GM20000 (cell line): ENCODE measurements at places on chromosomes 12 and 14.
A peak's percentile ranks its signal among the peaks of the same experiment; 100 is the strongest.

DNA sequence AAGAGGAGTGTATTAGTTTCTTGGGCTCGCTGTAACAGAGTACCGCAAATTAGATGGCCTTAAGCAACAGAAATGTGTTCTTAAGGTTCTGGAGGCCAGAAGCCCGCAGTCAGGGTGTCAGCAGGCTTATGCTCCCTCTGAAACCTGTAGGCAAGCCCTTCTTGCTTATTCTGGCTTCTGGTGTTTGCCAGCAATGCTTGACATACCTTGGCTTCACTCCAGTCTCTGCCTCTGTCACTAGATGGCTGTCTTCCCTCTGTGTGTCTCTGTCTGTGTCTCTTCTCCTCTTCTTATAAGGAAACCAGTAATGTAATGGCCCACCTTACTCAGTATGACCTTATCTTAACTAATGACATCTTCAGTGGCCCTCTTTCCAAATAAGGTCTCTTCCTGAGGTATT is 85.1 kb downstream of the DERA start:
- no peak for DNase-seq

- no peak for DNase-seq
Observed at GRCh38 chr12:52899338-52900035, 5.4 kb downstream of the KRT8 start.

- no peak for DNase-seq
Observed at GRCh38 chr12:47034661-47035060, 44.8 kb upstream of the PCED1B start.

GRCh38 chr14:69300601-69301221 is 40.8 kb downstream of the GALNT16 start:
- DNase-seq, result no peak

DNA sequence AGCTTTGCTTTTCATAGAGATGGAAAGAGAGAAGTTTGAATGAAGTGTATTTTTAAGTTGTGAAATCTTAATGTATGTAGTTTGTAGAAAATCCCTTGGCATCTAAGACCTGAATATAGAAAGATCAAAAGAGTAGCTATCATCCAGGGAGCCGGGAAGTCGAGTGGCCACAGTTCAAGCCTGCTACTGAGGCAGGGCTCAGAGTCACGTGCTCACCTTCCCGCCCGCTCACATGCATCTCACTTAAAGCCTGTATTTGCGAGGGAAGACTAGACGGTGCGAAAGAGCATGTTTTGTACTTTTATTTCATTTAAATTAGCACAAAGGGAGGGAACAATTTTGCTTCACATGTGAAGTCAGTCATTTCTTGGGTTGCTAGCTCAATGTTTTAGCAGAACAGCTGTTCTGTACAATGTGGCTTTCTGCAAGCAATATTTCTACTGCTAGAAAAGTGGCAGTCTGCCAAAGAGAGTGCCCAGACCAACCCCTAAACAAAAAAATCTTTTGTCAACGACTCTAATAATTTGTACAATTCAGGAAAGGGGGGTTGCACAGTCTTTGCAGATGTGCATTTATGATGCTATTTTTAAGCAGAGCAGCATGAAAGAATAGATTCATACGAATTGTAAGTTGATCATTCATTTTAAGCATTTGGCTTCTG is 290.7 kb downstream of the NPAS3 start:
- no peak for DNase-seq

GRCh38 chr14:22397221-22397737 is 191.7 kb downstream of the DAD1 start:
- DNase-seq, result no peak

DNA sequence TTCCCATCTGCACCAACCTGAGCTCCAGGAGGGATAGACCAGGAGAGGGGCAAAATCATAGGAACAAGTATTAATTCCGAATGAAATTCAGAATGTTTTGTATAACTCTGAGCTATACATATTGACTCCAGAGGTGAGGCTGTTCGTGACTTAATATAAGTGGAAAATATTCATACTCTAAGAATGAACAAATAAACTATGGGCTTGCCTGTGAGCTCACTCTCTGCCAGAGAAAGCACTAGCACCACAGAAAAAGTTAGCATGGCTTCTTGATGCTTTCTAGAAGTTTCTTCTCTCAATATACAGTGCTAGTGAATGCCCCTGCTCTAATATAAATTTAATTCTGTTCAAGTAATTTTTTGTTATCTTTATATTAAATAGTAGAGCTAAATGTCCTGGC is 1536.4 kb upstream of the FLRT2 start:
- DNase-seq, result no peak

- no peak for DNase-seq
Observed at GRCh38 chr12:83505586-83505985, 818.9 kb downstream of the TMTC2 start.

- DNase-seq, result peak; percentile 67
Observed at GRCh38 chr14:50667996-50668825, at the start of gene SAV1. TSS of gene SAV1 (minus strand) at chr14:50668306. CDS start at chr14:50667967, 339 bp downstream.

DNA sequence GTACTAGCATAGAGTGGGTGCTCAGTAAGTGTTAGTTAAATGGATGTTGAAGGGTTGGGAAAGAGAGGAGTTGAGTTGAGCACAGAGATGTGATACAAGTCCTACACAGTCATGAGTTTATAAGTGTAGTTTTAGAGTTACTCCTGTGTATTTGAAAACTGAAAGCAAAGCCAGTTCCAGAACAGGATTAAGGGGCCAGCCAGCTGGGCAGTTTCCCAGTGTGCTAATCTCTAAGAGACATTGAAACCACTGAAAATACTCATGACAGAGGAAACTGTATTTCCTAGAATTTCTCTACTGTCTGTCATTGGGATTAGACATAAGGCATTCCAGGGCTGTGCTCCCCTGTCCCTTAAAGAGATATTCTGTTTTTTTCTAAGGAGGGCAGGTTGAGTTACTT is 101.0 kb downstream of the DERA start:
- DNase-seq, result no peak

DNA sequence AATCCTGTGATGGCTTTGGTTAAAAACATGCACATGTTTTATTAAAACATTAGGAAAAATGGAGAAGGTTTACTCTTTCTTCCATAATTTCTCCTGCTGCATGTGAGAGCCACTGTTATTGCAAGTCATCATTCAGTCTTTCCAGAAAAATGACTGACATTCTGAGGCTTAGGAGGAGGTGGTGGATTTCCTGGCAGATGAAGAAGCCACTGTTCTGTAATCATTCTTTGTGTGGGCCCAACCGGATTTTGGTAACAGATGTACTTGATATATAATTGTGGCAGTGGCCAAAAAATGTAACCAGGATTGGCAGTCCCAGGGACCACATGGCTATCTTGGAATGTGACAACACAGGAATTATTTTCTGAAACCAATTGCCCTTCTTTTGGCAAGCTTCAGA is 120.2 kb downstream of the DAAM1 start:
- DNase-seq, result no peak

GRCh38 chr12:126185025-126185424 is 1119.8 kb downstream of the AACS start:
- DNase-seq, result no peak
